Coronary artery (tissue), 2 donors: ENCODE measurements at places on chromosomes 12 and 14.

GRCh38 chr12:68326716-68327115, 5.4 kb downstream of the MDM1 start:
- DNase-seq = no peak

DNA sequence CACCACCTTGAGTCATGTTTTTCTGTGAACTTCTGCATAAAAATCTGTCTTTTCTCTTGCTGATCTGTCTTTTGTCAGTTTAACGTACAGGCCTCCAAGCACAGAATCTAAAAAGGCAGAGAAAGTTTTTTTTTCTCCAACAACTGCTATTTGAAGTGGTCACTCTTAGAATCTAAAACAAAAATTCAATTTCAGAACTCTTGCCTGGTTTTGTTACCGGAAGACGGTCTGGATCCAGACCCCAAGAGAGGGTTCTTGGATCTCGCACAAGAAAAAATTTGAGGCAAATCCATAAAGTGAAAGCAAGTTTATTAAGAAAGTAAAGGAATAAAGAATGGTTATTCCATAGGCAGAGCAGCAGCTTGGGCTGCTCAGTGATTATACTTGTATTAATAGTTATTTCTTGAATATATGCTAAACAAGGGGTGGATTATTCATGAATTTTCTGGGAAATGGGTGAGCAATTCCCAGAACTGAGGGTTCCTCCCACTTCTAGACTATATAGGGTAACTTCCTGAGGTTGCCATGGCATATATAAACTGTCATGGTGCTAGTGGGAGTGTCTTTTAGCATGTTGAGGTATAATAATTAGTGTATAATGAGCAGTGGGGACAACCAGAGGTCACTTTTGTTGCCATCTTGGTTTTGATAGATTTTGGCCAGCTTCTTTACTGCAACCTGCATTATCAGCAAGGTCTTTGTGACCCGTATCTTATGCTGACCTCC, 150.0 kb upstream of the PLEKHA5 start:
- DNase-seq = no peak

DNA sequence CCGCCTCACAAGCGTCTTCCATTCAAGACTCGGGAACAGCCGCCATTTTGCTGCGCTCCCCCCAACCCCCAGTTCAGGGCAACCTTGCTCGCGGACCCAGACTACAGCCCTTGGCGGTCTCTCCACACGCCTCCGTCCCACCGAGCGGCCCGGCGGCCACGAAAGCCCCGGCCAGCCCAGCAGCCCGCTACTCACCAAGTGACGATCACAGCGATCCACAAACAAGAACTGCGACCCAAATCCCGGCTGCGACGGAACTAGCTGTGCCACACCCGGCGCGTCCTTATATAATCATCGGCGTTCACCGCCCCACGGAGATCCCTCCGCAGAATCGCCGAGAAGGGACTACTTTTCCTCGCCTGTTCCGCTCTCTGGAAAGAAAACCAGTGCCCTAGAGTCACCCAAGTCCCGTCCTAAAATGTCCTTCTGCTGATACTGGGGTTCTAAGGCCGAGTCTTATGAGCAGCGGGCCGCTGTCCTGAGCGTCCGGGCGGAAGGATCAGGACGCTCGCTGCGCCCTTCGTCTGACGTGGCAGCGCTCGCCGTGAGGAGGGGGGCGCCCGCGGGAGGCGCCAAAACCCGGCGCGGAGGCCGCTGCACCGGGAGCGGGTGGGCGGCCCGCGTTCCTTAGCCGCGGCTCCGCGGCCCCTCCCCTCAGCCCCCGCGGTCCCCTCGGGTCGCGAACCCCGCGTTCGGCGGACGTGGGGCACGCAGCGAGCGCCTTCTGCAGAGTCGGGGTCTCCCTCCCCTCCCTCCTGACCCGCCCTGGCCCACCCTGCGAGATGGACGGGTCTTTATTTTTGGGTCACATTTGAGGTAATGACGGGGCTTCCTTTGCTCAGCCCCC, at the start of gene UBC:
Gene UBC (minus strand): TSS at position 259 of the 847 bp plus-strand sequence. CDS start 879 bp downstream, outside the sequence.
- DNase-seq = peak; percentile 93

DNA sequence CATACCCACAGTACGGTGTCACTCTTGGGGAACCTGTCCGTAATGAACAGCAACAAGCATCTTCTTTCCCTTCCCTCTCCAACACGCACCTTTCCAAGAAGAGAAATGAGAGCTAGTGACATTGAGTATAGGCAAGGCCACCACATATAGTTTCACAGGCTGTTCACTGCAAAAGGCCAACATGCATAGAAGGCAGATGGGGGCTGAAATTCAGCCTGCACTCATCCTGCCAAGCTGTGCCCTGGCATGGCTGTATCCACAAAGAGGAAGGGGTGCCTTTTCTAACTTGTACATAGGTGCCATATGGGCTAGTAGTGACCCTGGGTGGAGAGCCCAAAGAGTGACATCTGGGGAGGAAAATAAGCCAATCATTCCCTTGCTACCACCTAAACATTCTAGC, 169.6 kb downstream of the ZFP36L1 start:
- DNase-seq = no peak

GRCh38 chr14:61923348-61923747, 161.1 kb downstream of the SNAPC1 start:
- DNase-seq = no peak

DNA sequence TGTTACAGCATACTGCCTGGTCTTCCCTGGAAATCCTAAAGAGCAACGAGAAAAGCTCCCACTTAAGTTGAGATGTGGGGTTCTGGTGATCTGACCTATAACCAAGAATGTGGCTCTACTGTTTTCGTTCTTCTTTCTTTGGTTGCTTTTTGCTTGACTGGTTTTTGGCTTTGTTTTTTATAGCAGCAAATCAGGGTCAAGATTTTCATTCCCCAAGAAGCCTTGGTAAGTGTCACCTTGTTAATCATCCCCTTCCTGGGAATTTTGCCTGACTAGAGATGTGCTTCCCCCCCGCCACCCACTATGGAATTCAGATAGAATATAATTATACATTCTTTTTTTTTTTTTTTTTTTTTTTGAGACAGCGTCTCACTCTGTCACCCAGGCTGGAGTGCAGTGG, 116.7 kb upstream of the FOXN3 start:
- DNase-seq = no peak

GRCh38 chr12:54211920-54212319, 23.1 kb upstream of the SMUG1 start:
- no peak for DNase-seq

- no peak for DNase-seq
These were observed 24.1 kb upstream of the NRDE2 start for GRCh38 chr14:90355540-90356518.

DNA sequence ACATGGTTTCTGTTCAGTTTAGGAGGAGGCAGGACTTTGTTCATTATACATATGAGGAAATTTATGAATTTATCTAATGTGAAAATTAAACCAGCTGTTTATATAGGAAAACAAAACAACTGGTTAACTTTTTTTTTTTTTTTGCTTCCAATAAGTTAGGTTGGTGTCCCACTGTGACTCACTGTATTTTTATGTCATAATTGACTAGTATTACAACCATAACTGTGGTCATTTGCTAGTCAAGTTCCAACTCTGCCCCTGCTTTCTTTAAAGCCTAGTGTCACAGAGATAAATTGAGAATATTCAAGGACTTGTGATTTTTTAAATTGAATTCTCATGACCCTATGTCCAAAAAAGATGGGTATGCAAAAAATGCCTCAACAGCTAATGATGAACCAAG, 227.7 kb downstream of the BCAT1 start:
- DNase-seq = no peak

DNA sequence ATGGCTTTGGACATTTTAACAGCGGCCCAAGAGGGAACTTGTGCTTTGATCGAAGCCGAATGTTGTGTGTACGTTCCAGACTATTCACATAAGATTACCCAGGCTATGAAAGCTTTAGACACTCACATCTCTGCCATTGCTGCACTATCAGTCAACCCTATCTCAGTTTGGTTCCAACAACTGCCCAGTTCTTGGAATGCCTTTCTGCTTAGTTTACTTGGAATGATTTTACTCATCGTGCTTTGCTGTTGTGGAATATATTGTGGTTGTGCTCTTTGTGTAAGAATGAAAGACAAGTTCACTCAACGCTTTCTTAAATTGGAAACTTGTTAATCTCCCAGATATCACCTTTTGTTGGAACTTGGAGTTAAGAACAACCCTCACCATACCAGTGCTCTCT, 498.2 kb downstream of the GLT1D1 start:
- DNase-seq = no peak

DNA sequence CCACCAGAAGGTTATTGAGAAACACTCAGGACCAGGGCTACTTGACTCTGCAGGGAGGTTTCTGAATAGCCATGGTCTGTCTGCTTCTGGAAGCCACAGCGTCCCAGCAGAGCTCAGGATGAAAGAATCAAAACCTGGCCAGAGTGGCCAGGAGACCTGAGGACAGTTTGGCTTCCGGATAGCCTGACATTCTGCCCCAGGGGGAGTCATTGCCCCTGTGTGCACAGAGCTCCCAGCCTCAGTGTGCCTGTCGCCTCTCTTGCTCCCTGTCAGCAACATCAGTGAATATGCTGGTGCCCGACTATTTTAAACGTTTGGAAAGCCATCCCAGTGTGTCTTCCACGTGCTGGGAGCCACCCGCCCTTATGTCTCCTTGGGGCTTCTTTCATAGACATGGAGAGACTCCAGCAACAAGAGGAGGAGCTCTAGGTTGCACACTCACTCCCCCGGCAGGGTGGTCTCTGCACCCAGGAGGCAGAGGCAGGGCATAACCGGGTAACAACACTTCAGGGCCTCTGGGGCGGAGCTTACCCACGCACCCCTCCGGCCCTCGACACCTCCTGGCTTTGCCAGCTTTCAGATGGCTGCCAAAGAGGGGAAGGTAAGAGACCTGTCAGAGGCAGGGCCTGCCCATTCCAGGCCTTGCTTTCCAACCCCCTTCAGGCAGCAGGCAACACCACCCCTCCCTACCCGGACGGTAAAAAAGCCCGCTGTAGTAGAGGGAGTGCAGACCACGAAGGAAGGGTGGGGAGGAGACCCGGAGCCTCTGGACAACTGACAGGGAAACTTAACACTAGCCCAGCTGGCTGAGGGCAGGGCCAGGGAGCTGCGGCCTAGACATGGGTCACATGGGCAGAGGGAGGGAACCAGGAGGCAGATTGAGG, 19.0 kb upstream of the SLC6A12 start:
- peak; percentile 56 for DNase-seq

- no peak for DNase-seq
These were observed 1.5 kb downstream of the LGR5 start for GRCh38 chr12:71440763-71441748.

DNA sequence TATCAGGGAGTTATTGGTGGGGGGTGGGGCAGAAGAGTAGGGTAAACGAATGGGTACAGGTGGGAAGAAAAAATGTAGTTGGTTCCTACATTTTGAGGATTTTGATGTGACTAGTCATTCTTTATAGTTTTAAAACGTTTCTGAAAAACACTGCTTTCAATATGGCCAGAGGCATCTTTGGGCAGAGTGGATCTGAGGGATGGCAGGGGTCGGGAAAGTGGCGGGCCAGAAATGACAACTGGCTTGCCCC, 527 bp upstream of the ATP23 start:
- DNase-seq = no peak

DNA sequence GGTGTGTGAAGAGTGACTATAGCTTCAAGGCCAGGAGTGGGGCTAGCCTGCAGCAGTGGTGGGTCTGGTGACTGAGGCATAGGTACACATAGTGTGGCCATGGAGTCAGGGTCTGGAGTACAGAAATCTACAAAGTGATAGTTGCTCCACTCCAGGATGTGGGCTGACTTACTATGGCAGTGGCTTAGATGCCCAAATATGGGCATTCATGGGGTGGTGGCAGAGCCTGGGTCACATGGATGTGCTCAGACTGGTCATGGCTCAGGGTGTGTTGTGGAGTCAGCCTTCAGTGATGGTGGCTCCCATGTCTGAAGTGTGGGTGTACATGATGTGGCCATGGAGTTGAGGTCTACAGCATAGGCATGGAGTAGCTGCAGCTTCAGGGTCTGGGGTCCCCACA, 27.3 kb downstream of the CLEC6A start:
- no peak for DNase-seq

DNA sequence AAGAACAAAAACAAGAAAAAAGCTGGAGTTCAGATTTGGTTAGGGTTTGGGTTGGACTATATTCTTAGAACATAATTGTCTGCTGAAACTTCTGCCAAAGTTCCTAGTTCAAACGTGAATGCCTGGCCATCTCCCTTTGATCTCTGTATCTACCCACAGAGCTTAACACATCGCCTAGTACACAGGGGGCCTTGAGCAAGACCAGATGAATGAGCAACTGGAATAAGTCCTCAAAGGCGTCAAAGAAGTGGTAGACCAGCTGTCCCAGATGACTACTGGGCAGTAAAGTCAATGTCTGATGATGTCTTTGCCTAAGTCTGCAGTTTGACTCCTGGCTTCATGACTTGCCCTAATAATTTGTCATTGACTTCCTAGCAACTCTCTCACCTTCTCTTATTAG, 13.9 kb upstream of the STAB2 start:
- DNase-seq = no peak

DNA sequence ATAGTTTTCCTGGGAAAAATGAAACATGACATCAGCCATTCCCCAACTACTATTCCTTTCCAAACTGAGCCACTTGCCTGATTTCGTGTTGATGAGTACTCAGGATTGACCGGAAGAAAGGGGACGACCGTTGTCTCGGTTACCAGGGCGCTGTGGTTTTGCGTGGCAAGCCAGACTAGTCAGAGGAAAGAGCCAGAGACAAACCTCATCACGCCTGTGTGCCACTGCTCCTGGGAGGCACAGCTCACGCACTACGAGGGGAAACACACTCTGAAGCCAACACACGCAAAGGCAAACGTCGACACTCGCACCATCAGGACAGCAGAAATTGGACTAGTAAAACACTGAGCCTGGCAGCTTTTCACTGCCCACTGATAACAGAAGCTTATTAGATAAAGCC, 35.0 kb downstream of the GIT2 start:
- DNase-seq = no peak

GRCh38 chr14:61420326-61420725, 98.9 kb downstream of the PRKCH start:
- DNase-seq = no peak

- DNase-seq = no peak
These were observed 3.7 kb downstream of the GPR132 start for GRCh38 chr14:105061428-105062047.

GRCh38 chr14:103555559-103556337, 6.7 kb downstream of the BAG5 start:
- DNase-seq = no peak

- DNase-seq = no peak
These were observed 34.6 kb downstream of the NTF3 start for GRCh38 chr12:5466521-5466960.

DNA sequence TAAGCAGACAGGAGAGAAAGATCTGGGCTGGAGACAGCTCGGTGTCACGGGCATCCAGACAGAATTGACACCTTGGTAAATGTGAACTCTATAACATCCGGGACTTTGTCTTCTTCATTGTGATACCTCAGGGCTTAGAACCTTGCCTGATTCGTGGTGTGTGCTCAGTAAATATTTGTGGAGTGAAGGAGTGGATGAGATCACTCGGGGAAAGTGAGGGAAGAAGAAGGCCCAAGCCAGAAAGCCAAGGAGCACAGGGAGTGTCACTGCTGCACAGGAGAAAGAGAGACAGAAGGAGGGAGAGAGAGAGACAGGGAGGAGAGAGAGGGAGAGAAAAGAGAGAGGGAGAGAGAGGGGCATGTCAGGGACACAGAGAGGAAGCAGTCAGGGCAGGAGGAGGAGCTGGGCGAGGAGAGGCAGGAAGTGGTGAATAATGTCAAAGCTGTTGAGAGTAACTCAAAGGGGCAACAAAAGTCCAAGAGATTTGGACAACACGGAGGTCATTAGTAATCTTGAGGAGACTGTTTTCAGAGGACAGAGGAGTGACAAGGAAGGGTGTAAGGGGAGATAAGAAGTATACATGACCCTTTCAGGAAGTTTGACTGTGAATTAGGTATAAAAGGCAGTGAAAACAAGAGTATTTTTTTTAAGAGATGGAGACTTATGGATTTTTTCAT, 141.6 kb upstream of the MAX start:
- no peak for DNase-seq

GRCh38 chr12:12606781-12607589, 4.7 kb upstream of the CREBL2 start:
- no peak for DNase-seq
